ENCODE measurements at places on chromosomes 2 and 18.

DNA sequence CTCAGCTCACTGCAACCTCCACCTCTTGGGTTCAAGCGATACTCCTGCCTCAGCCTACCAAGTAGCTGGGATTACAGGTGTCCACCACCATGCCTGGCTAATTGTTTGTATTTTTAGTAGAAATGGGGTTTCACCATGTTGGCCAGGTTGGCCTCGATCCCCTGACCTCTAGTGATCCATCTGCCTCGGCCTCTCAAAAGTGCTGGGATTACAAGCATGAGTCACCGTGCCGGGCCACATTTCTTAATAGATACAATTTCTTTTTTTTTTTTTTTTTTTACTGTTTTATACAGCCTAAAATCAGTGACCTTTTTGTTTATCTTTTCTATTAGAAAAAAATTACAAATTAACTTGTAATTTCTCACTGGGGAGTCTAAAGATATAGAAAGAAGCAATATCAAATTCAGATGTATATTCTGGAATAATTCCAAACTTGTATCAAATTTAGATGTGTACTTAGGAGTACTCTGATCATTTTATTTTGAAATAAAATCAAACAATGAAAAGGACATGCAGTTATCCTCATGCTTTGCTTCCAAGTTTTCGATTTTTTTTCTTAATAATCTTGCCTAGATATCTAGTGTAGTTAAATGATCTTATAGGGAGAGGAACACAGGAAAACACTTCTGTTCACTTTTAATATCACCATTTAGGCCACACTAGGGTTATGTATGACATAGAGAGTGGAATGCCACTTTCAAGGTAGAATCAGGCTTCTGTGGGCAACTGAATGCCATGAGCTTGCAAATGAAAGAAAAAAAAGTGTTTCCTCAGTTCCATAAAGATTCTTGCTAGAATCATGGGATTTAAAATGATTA lies 1089.3 kb downstream of the SUCLG1 start:
- DNase-seq = no peak

DNA sequence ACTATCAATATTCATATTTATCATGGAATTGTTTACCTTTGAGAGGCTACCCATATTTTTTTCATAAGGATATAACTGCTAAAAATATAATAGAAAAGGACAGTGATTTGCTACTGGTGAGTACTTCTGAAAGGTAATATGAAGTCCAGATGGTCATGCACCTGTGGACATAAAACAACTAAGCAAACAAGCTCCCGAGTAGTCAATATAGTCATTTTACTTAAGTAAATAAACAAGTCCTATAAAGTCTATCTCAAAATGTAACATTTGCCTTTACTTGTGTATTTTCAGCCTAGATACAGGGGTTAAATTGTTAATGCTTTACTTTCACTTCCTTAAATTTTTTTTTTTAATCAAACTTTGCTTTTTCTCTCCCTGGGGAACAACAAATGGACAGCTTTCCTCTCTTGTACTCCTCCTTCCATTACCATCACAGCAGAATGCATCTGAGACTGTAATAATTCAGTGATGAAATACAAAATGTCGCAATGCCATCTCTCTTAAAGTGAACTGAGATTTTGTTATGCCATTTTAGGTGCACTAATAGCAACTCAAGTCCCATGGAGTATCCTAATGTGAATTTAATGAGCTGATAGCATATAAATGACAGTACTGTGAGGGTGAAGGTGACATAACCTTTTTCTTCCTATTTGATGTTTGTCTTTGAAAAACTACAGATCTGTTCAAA lies 1325.4 kb upstream of the ZEB2 start:
- no peak for DNase-seq

DNA sequence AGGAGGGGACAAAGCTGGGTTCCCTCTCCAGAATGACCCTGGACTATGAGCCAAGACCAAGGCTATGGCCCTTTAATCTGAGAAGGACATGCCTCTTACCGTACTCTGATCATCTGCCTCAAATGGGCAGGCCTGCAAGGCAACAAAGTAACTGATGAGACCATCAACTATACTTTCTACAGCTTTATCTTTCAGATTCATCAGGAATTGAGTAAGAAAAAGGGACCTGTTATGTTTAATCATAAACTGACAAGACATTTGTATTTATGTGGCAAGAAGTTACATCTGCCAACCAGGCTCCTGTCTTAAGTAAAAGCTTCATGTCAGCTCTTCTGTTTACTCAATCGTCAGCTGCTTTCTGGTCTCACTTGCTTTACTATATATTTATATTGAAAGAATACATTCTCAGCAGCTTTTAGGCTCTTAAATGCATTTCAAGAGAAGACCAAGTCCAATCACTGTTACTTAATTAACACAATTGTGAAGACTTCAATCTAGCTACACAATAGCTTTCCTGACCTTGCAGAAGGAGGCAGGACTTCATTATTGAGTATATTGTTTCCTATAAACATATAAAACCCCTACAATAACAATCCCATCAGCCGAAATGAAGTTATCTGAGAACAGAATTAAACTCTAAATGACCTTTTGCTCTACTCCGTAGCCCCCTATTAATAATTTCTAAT lies 163.8 kb downstream of the ETAA1 start:
- DNase-seq = no peak

DNA sequence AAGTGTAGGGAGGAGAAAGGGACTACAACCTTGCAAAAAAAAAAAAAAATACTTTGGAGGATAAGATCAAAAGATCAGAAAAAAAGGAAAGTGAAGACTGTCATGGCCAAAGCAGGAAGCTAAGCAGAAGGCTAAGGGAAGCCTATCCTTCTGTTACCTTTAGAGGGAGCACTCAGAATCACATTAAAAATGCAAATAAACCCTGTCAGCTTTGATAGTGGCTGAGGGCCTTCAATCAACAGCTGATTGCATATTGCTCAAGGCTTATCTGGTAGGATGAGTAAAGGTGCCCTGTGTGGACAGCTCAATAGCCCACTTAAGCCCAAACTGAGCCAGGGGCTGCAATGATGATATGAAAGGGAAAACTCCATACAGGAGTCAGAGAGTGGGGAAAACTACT lies 1021.2 kb downstream of the LRP1B start:
- no peak for DNase-seq

DNA sequence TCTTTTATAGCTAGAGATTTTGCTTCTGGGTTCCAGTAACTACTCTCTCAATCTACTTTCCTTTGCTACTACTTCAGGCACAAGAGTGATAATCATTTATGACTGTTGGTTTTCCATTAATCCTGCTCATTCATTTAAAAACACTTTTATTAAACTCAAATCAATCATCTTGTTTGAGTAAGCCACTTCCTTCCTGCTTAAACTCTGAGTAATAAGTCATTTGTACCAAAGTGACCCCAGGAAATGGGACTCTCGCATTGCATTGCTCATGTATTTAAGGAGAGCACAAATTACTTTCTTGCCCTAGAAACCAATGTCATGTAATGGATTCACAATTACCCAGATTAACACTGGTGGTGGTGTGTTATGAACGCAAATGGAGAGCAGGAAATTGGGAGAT lies 270.7 kb upstream of the HNMT start:
- DNase-seq = no peak

DNA sequence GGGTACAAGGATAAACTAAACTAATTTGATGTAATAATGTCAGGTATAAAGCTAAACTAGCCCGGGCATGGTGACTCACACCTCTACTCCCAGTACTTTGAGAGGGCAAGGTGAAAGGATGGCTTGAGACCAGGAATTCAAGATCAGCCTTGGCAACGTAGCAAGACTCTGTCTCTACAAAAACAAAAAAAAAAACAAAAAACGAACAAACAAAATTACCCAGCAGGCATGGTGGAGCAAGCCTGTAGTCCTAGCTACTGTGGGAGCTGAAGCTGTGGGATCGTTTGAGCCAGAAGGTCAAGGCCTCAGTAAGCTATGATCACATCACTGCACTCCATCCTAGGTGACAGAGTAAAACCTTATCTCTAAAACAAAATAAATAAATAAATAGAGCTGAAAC lies 131.8 kb upstream of the KYNU start:
- DNase-seq = no peak

- no peak for DNase-seq
Observed at GRCh38 chr2:241069821-241070281, 32.2 kb downstream of the MTERF4 start.

Measured in effector CD4-positive, alpha-beta T cell (primary cell).